ENCODE measurements at places on chromosomes 11 and 22. TPM values are rescaled to one million over a fixed set of nuclear protein-coding genes. Genes with fewer than 3 reads are reported as not detected.

The CELSR1 gene
- 0.13 TPM for polyA plus RNA-seq

The SULT4A1 gene
- polyA plus RNA-seq = 49.2 TPM

The CNIH2 gene
- 5.1 TPM for polyA plus RNA-seq

The LRRC10B gene
- polyA plus RNA-seq = not detected

The RELA gene
- 2.3 TPM for polyA plus RNA-seq

Measured in Purkinje cell (primary cell).